Memory B cell (primary cell): ENCODE measurements at places on chromosomes 6 and 20.

GRCh38 chr6:111841822-111842221 is 31.4 kb downstream of the FYN start:
- no peak for DNase-seq
- no peak overlapping the region for H3K27ac ChIP-seq
- H3K27me3 ChIP-seq: no peaks in the 10 kb centered on the region
- H3K4me3 ChIP-seq: no peak overlapping the region
- peaks cover 37% of the 10 kb centered on the region for H3K4me1 ChIP-seq

DNA sequence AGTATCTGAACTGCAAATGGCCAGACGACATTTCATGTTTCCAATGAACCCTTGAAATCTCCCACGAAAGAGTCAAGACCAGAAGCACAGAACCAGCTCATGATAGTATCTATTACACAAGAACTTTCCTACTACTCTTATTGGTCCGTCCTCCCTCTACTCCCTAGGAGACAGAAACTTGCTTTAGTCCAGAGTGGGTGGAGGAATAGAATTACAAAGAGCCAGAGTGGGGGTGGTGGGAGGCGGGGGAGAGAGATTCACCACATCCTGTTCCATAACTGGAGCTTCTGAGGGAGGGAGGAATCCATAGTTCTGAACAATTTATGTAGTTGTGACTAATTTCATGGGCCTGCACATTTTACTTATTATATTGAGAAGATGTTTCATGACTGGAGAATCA is 18.5 kb upstream of the WFDC10A start:
- no peaks in the 10 kb centered on the region for H3K4me1 ChIP-seq
- peaks cover 20% of the 10 kb centered on the region for H3K27me3 ChIP-seq
- DNase-seq: no peak
- no peak overlapping the region for H3K27ac ChIP-seq
- H3K4me3 ChIP-seq: no peak overlapping the region

- peaks cover 11% of the 10 kb centered on the region for H3K4me1 ChIP-seq
- no peak overlapping the region for H3K4me3 ChIP-seq
- no peaks in the 10 kb centered on the region for H3K27me3 ChIP-seq
These were observed 49.2 kb downstream of the BLOC1S5 start for GRCh38 chr6:8014947-8015346.

GRCh38 chr6:104644848-104645247 is 214.9 kb downstream of the HACE1 start:
- H3K36me3 ChIP-seq: no peaks in the 10 kb centered on the region
- no peaks in the 10 kb centered on the region for H3K4me1 ChIP-seq
- no peak overlapping the region for H3K4me3 ChIP-seq
- DNase-seq: no peak
